ELR (cell line): ENCODE measurements at places on chromosomes 1 and 21.
A peak's percentile ranks its signal among the peaks of the same experiment; 100 is the strongest.

GRCh38 chr1:54028306-54029251, 10.6 kb upstream of the LDLRAD1 start:
- no peak for DNase-seq

DNA sequence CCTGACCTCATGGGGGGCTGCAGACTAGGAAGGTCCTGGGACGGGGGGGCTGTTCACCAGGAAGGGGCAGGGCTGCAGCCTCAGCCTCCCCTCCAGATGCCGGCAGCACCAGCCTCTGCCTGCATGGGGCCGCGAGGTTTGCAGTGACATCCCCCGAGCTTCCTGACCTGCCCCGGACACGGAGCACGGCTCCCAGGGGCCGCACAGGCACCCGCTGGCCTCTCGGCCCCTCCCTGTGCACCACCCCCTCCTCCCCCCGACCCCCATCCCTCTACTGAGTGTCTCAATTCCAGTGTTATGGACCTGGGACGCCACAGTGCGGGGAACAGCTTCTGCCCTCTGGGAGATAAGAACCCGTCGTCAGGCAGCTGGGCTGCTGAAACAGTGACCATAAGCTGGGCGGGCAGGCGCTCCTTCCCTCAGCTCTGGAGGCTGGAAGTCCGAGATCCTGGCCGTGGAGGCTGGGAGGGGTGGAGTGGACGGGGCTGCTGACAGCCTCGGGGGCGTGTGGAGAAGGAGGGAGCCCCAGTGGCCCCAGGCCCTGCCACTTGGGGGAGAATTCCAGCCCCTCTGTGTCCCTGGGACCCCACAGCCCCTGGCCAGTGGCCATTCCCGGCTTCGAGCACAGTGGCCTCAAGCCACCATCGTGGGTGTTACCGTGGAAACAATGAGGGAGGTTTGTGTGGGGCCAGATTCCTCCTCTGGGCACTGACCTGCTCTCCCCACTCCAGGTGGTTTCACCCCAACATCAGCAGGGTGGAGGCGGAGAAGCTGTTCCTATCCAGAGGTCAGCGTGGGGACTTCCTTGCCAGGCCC, 11.6 kb downstream of the RNF223 start:
- no peak for DNase-seq

- DNase-seq: peak; percentile 4
These were observed 51.0 kb downstream of the NME7 start for GRCh38 chr1:169316556-169316955.

DNA sequence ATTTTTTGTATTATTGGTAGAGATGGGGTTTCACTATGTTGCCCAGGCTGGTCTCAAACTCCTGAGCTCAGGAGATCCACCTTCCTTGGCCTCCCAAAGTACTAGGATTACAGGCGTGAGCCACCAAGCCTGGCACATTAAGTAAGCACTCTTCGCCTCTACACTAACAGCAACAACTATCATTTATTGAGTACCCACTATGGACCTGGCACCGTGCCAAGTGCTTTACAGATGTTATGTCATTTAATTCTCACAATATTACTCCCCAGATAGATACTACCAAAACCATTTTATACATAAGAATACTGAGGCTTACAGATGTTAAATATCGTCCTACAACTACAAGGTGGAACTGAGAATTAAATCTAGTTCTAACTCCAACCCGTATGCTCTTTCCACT, 50.1 kb downstream of the TUT4 start:
- peak; percentile 5 for DNase-seq

DNA sequence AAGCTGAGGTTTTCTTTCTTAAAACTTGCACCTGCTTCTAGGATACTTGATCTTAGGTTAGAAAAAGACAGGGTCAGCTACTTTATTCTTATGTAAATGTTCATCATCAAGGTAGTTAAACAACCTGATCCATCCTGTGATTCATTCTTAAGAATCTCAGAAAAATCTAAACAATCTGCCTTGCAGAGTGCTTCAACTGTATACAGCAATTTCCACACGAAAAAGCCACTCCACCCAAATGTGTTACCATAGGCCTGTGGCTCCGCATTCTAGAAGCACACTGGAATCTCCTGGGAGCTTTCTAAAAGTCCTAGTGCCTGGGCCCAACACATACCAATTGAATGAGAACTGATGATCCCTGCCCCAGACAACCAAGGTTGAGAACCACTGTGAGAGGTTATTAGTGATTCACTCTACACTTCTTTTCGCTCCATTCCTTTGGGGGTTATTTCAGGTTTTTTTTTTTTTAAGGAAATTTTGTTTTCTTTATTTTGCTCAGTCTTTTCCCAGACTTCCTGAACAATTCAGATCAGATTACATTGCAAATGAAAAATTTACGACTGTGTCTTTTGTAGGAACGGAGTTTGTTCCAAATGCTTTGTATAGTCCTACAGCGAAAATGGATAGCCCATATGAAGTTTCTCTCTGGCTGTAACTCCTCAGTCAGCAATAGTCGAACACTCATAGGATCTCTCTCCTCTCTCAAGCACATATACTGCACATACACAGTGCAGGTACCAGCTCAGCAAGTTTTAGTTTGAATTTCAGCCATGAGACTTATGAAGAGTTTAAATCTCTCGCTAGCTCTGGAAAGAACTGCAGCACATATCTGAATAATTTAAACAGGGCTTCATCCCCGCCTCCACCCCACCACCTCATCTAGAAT, 16.1 kb downstream of the SMYD2 start:
- DNase-seq: peak; percentile 90
